ENCODE measurements at places on chromosomes 12 and 14. TPM values are rescaled to one million over a fixed set of nuclear protein-coding genes. Genes with fewer than 3 reads are reported as not detected.

- no peak for DNase-seq
Observed at GRCh38 chr12:49643961-49644619, 20.7 kb downstream of the PRPF40B start.

DNA sequence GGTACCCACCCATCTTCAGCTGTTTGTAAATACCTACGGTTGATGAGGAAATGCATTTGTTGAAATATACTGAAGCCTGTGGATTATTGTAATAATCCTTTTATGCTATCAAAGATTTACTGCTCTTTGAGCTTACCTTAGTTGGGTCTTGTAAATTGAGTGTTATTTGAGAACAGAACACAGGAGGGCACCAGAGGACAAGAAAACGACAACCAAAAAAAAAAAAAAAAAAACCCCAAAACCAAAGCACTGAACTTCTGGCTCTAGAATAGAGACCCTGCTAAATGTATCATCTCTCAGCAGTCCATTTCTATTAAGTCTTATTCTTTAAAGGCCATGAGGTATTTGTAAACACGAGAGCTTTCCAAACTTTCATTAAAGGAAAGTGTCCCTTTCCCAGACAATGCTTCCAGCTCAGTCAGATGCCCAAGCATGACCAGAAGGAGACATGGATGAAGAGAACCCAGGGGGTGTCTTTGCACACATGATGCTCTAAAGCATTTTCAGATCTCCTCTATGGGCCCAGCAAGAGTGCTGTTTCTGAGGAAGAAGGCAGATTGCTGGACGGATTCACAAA lies 763.9 kb downstream of the NRXN3 start:
- DNase-seq: peak; percentile 50

DNA sequence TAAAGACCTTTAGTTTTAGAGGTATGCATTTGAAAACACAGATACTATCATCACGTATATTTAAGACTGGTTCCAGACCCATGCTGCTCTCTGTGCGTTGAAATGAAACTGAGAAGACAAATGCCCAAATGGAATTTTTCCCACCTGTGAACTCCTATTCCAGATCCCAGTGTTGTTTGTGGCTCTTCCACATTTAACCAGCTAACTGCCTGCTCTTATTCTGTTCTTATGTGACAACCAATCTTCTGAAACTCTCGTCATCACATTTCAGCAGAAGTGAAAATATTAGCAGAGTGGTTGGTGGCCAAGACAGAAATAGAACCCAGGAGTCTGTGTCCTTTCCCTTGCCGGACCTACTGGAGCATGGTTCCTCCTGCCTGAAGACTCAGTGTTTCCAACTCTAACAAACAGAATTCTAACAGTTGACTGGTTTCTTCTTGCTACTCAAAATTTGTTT lies 460.2 kb downstream of the RAD51B start:
- DNase-seq: no peak

- no peak for DNase-seq
Observed at GRCh38 chr12:53944907-53945847, 6.5 kb downstream of the HOXC13 start.

- DNase-seq: peak; percentile 48
Observed at GRCh38 chr14:34693228-34693939, 21.0 kb downstream of the CFL2 start.

PTGER2 gene
- total RNA-seq: 0.45 TPM

TEX22 gene
- total RNA-seq: 1.4 TPM

CFAP73 gene
- total RNA-seq: 0.54 TPM

SIRT4 gene
- total RNA-seq: 2.5 TPM
